ENCODE measurements at places on chromosomes 11 and 22.

- no peak for DNase-seq
These were observed 31.9 kb upstream of the MUC5AC start for GRCh38 chr11:1125803-1126202.

DNA sequence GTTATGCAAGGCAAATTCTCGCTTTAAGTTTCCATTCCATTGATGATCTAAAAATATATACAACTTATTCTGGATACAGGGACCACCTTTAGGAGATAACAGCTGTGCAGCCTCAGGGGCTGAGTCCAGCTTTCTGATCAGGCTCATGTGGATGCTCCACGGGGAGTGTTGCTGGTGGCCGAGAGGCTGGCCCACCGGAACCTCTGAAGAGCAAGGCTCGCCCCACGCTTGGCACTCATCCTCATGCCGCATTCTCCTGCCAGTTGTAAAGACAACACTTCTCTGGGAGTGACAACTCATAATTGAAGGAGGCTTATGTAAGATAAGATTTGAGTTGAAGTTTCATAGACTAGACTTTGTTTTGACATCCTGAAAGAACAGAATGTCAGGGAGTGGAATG is 123.5 kb downstream of the MPPED1 start:
- DNase-seq, result no peak

- DNase-seq, result no peak
These were observed 347.0 kb upstream of the SYN3 start for GRCh38 chr22:33405194-33405593.

DNA sequence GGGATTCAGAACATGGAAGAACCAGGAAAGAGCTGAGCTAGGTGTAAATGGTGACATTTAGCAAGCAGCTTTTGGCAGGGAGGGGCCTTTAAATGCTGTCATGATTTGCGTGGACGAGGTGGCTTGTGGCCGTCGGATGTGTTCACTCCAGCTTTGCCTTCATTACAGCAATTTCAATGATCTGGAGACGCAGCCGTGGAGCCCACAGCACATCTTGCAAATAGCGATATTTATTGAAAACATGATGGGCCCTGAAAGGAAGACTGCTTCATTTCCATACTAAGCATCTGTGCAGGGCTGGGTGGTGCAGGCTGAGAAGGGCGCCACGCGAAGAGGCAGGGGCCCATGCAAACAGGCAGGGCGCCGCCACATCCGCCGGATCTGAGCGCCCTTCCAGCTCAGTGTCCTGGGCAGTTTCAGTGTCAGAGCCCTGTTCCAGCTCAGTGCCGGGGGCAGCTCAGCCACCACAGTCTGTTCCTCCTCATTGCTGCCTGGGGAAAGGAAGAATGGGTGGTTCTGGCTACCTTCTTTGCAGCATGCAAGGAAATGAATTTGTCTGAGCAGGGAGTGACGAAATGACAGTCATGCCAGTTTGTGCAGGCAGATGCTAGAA is 111.1 kb upstream of the TTC12 start:
- no peak for DNase-seq

- DNase-seq, result no peak
These were observed 9.8 kb downstream of the TOP3B start for GRCh38 chr22:21972806-21973205.

DNA sequence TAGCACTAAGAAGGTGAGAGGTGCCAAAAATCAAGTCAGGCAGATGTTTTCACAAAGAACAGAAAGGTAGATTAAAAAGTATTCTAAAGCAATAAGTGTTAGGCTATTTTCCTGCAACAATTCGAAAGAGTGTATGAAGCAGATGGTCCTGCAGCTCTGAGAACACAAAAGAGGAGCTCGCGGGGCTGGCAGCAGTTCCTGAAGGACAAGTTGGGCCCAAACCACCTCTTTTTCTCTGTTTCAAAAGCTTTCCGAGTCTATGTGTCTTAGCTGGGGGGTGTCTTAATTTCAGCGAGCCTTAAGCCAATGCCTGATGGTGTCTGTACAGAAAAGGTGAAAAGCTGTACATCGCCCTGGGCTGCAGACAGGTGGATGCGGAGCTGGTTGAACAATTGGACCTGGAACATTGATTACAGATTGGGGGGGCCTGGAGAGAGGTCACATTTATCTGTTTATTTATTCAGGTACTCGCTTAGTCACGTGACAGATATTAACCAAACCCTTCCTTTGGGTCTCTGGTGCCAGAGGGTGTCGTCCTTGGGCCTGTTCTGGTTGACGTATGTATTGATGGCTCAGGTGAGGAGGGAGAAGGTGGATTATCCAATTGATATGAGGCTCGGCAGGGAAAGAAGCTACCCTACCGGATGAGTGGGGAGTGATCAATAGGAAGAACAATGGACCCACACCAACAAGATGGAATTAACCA is 24.7 kb downstream of the GRIK4 start:
- DNase-seq, result no peak

DNA sequence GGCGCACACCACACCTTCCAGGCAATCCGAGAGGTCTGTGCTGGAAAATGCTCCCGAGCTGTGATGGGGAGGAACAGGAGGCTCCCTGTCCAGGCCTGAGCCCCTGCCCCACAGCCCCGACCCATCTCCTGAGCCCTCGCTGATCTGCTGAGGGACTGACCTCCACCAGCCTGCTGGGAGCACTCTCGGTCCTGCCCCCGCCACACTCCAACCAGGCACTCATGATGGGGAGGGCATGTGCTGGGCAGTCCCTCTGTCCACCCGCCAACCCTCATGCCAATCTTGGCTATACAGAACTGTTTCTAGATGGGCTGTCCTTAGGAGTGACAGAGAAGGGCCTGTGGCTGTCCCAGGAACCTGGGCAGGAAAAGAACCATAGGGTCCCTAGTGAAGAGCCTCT is 70.8 kb downstream of the TRMU start:
- no peak for DNase-seq

- no peak for DNase-seq
These were observed 35.2 kb upstream of the CSNK1E start for GRCh38 chr22:38352436-38352835.

DNA sequence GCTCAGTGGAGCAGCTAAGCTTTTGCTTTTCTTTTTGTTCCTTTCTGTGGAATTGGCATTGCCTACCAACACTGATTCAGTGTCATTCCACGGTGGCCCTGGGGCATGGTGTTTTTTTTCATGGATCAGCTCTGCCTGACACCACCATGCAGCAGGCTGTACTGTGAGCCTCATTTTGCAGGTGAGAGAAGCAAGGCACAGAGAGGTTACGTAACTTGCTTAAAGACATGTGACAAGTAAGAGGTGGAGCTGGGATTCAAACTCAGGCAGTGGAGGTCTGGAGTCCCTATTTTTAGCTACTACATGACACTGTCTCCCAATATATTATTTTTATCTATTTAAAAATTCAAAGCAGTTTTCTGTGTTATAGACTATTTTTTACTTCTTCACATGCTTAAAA is 44.4 kb downstream of the APOL3 start:
- no peak for DNase-seq

DNA sequence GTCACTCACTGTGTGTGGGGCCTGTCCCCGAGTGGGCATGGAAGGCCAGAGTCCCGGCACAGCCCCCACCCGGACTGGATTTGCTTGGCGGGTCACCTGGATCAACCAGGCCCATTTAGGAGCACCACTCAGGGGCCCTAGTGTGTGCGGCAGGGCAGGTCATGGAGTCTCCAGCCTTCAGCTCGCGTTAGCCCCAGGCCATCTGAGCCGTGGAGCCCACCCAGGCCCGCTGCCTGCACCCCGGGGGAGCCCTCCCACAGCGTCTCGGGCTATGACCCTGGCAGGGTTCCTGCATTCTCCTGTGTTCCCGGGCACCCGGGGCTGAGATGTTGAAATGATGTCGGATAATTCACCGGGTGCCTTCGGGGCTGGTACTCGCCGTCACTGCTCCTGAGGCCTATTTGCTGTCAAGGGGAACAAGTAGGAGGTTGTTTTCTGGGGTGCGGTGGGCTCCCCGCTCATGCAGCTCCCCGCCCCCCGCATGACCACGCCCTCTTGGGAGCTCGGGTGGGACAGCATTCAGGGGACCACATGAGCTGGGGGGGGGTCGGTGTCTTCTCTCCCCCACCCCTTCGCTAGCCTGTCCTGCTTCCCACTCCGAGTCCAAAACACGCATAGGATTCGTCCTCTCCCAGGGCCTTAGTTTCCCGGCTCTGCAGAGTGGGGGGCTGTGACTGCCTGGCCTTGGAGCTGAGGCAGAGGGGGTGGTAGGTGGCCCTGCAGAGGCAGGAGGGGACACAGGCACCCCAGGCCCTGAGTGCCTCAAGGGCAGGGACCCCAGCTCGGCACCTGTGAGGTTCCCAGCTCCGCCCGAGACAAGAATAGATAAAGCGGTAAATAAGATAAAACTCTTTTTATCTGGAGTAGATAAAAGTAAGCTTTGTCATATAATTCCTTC is 77.2 kb downstream of the KCNQ1 start:
- DNase-seq, result no peak

DNA sequence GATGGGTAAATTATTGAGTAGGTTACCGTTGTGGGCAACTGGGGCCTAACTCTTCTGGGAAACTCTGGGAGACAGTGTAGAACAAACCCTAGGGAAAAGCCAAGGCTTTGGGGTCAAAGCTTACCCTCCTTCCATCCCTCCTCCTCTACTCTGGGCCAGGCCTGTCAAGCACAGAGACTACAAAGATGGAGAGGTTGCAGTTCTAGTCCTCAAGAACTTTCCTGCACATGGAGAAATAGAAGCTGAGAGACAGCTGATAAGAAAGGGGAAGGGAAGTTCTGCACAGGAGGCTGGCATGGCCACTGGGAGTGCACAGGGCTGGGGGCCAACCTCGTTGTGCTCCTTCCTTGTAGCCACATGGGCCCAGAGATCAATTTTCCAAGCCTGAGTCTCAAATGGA is 67.2 kb upstream of the ALX4 start:
- no peak for DNase-seq

DNA sequence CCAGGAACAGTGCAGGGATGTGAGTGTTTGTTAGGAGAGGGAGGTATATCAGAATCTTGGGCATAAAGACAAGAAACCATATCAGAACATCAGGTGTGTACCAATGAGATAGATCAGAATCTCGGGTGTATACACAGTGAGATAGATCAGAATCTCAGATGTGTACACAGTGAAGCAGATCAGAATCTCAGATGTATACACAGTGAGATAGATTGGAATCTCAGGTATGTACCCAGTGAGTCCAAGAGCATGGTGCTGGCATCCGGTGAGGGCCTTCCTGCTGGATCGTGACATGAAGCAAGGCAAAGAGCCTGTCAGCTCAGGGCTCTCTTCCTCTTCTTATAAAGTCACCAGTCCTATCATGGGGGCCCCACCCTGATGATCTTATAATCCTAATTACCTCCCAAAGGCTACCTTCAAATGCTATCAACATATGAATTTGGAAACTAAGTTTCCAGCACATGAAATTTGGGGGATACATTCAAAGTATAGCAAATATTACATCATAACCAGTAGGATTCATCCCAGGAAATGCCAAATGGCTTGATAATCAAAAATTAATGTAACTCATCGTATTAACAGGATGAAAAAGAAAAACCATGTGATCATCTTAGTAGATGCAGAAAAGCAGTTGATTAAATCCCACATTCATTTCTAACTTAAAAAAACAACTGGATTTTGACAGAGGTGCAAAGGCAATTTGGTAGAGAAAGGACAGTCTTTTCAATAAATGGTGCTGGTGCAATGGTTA is 28.6 kb downstream of the PPARA start:
- no peak for DNase-seq

DNA sequence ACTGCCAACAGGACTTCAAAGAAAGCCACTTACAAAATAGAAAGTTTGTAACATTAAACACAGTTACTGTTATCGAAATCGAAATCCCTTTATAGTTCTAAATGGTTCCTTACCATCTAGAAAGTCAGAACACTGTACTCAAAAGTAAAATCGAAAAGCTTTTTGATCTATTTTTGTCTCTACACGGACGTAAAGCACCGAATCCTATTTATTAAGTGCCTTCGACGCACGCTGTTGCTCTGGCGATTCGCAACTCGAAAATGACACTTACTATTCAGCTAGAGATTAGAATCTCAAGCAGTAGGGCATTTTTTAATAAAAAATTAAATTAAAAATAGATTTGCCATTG is 78.3 kb downstream of the LARGE1 start:
- DNase-seq, result no peak

Measured in activated CD8-positive, alpha-beta memory T cell treated with anti-CD3 and anti-CD28 coated beads for 48 hours (primary cell).